ENCODE measurements at places on chromosomes 2 and 18.

- DNase-seq = no peak
Measured at GRCh38 chr2:241307055-241307454, 8.4 kb downstream of the HDLBP start.

GRCh38 chr18:26536032-26536431, 12.3 kb downstream of the KCTD1 start:
- DNase-seq = no peak

DNA sequence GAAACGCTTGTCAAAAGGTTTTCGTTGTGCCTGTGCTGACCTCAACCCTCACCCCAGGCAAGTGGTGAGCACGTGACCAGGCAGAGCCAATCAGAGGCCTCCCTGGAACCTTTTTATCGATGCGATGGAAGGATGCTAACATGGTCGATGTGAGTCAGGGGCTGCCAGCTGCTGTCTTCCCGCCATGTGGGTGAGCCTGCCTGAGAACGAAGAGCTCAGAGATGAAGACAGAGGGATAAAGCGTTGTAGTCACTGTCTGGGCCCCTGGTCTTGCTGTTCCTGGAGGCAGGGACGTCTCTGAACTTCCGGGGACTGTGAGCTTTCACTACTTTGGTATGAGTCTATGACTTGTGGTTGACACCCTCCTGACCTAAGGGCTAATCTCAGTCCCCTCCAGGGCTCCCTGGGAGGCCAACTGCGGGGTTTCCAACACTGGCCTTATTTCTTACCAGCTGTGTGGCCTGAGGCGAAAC, 18.6 kb downstream of the DNMT3A start:
- no peak for DNase-seq

GRCh38 chr2:38138996-38139395, 63.0 kb upstream of the CYP1B1 start:
- DNase-seq = no peak

DNA sequence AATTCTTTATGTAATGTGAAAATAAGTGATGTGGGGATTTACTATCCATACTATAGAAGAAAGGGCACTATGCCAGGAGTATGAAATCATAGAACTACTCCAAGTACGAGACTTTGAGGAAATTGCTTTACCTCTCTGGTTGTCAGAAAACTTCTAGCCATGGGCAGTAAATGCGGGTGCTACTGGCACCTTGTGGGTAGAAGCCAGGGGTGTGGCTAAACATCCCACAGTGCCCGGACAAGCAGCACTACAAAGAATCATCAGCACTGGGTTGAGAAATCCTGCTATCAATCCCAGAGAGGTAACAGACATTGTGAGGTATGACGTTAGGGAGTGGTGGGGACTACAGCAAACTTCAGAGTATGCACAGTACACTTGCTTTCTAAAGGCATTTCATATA, 453.5 kb upstream of the TNP1 start:
- DNase-seq = no peak

GRCh38 chr2:43458014-43458628, 137.7 kb downstream of the THADA start:
- no peak for DNase-seq

GRCh38 chr2:47360283-47360682, 42.7 kb upstream of the MSH2 start:
- no peak for DNase-seq

GRCh38 chr2:168145011-168145410, 102.4 kb downstream of the STK39 start:
- DNase-seq = no peak

- no peak for DNase-seq
Measured at GRCh38 chr2:62334440-62335058, 138.6 kb downstream of the B3GNT2 start.

GRCh38 chr2:200635251-200635650, 49.4 kb downstream of the AOX1 start:
- DNase-seq = no peak

DNA sequence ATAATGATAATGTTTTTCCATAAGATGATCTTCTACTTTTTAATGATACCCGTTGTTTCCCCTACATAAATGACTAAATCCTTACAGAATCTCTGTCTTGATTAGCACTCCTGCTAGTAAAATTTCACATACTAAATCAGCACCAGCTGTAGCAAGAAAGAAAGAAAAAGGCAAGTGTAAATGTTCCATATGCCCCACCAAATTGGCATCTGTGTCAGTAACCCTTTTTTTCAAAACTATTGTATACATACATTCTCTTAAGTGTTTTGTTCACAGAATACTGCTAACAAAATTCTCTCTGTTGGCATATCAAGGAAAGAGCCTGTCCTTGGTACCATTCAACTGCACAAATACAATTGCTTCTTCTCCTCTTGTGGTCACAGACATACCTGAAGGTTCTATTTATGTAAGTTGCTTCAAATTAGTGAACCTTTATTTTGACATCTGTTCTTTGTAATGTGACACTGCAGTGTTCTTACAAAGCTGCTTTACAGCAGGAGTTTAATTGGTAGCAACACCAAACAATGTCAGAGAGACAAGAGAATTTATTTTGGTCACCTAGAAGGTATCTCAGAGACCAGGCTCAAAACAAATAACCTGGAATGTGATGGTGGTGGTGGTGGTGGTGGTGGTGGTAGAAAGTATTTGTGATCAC, 641.9 kb downstream of the ZEB2 start:
- no peak for DNase-seq

- DNase-seq = no peak
Measured at GRCh38 chr2:190678444-190679162, 29.7 kb downstream of the NAB1 start.

DNA sequence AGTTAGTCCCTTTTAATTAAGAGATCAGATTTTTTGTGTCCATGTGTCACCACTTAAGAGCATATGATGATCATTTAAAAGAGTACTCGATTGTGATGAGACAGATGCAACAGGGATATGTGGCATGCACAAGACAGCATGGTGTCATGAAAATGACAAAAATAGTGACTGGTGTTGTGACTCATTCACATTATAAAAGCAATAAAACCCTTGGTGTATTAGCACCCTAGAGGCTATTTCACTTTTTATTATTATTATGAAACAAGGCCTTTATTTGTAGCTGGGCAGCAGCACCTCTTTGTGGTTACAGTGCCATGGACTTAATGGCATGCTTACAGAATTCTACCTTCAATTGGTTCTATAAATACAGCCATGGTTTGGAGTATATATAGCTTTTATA, 1296.0 kb upstream of the ZEB2 start:
- no peak for DNase-seq

DNA sequence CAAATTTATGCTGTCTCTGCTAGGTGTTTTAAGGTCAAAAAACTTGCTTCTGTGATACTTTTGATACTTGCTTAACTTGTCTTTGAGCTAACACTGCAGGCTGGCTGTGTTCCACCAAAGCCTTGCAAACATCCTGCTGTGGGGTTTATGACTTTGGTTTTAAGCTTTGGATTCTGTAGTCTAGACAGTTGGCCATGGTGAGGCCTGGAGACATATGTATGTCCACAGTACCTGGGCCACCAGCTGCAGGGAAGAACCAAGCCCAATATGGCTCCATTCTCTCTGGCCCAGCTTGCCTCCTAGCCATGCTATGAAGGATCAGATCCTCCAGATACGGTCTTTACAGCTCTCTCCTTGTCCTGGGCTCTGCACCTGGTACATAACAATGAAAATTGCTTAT, 113.9 kb downstream of the INO80D start:
- DNase-seq = no peak

- DNase-seq = no peak
Measured at GRCh38 chr2:192148620-192149321, 46.0 kb downstream of the TMEFF2 start.

GRCh38 chr2:176165370-176166050, 8.4 kb downstream of the HOXD3 start:
- no peak for DNase-seq

GRCh38 chr2:101150306-101151145, 656 bp downstream of the TBC1D8 start:
- DNase-seq = no peak

DNA sequence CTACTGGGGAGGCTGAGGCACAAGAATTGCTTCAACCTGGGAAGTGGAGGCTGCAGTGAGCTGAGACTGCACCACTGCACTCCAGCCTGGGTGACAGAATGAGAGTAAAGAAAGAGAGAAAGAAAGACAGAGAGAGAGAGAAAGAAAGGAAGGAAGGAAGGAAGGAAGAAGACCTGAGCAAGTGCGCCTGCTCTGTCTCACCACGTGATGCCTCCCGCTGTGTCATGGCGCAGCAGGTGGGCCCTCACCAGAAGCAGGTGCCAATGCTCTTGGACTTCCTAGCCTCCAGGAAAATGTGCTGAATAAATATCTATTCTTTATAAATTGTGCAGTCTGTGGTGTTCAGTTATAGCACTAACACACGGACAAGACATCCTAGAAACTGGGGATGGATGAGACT, 270.0 kb downstream of the CYP26B1 start:
- DNase-seq = no peak

GRCh38 chr2:164447660-164448059, 173.6 kb downstream of the GRB14 start:
- no peak for DNase-seq

DNA sequence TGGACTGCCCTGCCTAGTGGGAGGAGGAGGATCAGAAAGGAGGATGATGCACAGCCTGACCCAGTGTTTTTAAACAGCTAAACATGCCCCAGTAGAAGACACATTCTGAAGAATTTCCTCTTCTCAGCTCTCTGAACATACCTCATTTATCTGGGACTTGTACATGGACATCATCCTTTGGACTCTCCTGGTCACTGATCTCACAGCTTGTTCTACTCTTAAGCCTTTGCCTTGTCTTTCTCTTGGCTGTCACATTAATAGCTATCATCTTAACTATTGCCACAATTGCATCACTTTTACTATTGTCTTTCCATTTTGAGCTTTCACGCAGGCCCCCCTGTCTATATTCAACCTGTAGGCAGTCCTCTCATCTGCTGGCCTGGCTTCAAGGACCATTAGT, 42.0 kb upstream of the PGAP1 start:
- no peak for DNase-seq

GRCh38 chr2:107742460-107743027, 84.1 kb upstream of the RGPD4 start:
- no peak for DNase-seq

DNA sequence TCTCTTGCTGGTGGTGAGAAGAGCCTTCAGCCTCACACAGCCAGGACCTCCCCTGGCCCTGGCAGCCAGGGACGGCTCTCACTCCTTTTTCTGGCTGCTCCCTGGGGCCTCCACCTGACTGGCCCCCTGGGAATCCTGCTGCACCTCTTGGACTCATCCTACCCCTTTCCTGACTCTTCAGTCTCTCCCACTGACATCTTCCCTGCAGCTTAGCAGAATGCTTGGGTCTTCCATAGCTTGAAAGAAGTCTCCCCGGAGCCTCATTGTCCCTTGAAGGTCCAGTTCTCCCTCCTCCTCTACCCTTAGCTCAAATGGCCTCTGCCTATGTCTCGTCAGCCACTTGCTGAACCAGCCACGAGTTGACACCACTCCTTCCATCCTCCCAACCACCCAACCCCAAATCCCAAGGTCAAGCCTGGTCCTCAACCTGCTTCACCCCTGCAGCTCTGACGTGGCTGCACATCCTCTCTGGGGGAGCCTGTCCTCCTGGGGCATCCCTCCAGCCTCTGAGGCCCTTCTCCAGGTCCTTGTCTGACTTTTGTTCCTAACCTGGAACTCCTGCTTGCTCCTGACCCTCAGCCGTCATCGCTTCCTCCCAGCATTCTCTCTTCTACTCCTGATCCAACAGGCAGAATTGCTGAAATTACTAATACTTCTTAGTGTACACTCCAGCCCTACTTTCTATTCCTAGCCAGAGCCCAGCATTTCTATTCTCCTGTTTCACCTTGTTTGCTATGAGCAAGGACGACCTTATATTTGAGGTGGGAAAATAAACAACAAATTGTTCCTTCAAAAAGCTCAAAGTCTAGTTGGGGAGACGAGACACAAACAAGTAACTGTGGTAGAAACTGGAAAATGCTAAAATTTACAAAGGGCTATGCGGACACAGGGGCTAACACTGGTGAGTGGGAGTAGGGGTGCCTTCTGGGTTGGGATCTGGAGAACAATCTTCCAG, 68.7 kb upstream of the MGAT4A start:
- DNase-seq = no peak

- no peak for DNase-seq
Measured at GRCh38 chr18:23779696-23780303, 90.5 kb downstream of the LAMA3 start.

GRCh38 chr18:74166386-74166785, 18.1 kb downstream of the TIMM21 start:
- no peak for DNase-seq

- no peak for DNase-seq
Measured at GRCh38 chr2:85888020-85888683, 638 bp downstream of the ST3GAL5 start.

GRCh38 chr2:108936866-108937265, 52.2 kb downstream of the EDAR start:
- no peak for DNase-seq

DNA sequence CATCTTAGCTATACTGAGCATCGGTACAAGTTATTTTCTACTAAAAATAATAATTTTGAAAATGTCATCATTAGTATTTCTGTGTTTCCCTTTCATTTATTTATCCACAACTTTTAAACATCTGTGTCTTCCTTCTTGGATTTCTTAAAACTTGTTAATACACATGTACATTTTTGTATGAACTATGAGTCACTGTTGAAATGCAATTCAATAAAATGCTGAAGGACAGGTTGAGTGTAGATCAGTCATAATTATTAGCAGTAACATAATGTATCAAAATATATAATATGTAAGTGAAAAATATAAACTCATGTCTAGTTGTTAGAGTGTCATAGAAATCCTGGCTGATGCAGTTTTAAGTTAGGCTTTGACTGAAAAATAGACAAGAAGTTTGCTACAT, 115.9 kb downstream of the MEIS1 start:
- no peak for DNase-seq

DNA sequence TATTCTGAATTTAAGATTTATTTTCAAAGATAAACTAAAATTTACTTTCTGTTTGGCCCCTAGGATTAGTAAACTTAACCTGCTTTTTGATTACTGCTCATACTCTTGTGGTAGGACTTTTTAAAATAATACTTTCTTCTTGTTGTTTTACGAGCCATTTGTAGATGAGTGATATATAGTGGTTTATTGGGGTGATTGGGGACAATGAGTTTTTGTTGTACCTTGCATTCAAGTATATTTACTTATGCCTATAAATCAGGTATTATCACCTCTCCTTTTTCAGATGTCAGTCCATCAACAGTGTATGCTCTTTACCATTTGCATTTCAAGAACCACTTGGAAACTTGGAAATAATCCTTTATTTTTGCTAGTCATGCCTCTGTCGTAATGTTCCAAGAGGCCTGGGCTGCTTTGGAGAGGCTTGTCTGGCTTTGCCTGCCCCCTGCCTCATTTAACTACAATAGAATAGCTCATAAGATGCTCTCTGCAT, 131.3 kb downstream of the COMMD1 start:
- no peak for DNase-seq

- DNase-seq = no peak
Measured at GRCh38 chr2:101420623-101421022, 33.3 kb upstream of the CREG2 start.

DNA sequence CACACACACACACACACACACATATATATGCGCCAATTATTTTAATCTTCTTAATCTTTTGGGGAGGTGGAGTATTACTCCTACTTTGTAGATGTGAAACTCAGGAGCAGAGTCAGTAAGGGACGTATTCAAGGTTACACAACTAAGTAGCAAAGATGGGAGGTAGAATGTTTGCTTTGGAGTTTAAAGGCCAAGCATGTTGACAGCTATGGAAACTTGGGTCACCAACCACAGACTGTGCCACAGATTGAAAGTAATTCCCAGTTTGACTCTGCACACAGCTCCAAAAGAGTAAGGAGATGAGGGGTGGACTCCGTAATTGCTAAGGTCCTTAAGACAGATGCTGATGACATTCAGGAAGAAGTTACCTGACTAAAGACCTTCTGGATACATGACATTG, 124.8 kb upstream of the ITGB6 start:
- no peak for DNase-seq

GRCh38 chr18:26618135-26618534, 69.8 kb upstream of the KCTD1 start:
- no peak for DNase-seq

All from GDM1 (cell line).